ENCODE measurements at places on chromosomes 16 and 17.

- no peak for DNase-seq
Measured at GRCh38 chr17:48915459-48916282, 7.5 kb downstream of the UBE2Z start.

DNA sequence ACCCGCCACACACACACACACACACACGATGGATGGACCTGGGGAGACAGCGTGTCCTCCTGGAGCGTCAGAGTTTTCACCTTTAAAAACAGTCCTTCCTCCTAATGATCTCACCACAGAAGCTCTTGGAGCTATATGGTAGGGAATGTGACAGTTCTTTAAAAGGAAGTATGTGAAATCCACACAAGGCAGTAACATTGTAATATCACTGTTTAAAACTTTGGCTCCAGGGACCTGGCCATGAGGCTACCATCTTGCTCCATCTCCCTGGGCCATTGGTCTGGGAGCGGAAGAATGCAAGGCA lies 302.4 kb downstream of the SOX9 start:
- no peak for DNase-seq

DNA sequence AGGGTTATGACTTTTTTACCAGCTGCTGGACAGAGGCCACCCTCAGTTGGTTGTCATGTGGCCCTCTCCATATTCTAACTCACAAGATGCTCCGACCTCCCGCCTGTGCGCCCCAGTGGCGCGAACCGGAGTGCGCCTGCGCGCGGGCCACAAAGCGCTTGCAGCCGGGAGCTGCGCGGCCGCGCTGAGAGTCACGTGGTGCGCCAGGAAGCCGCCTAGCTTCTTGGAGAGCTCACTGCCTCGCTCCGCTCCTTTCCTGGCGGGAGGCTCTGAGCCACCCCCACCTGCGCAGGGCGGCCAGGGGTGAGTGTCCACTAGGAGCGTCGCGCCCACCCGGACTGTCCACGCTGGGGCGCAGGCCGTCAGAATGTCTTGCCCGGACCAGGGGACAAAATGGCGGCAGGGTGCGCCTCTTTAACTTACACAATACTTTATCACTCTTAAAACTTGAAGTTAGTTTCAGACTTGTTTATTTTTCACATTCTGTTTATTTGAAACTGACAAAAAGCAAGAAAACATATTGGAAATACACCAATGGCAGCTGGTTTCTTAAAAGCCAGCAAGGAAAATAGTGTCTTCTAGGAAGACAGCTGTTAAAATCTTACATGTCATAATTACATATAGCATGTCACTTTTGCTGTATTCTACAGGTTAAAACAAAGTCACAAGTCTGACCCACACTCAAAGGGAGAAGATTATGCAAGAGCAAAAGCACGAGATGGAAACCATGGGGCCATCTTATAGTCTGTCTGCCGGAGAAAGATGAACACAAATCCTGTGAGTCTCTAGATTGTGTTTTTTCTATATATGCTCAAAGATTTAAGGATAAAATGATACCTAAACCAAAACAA lies 357.9 kb downstream of the CNTNAP4 start:
- DNase-seq = no peak

DNA sequence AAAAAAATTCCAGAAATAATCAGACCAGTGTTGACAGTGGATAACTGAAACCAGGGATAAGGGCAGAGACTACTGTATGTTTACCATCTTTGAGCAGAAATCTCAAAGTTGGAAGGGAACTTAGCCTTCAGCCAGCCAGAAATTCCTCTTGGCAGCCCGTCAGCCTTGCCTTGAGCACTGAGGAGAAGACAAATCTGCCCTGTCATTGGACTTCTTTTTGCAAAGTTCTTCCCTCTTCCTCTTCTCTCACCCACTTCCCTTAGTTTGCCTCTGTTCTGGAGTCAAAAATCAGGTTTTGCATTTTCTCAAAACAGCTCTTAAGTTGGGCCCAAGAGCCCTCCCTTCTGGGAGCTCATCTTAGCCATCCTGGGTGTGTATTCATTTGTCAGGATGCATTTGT lies 6.2 kb downstream of the TUFM start:
- DNase-seq = no peak

DNA sequence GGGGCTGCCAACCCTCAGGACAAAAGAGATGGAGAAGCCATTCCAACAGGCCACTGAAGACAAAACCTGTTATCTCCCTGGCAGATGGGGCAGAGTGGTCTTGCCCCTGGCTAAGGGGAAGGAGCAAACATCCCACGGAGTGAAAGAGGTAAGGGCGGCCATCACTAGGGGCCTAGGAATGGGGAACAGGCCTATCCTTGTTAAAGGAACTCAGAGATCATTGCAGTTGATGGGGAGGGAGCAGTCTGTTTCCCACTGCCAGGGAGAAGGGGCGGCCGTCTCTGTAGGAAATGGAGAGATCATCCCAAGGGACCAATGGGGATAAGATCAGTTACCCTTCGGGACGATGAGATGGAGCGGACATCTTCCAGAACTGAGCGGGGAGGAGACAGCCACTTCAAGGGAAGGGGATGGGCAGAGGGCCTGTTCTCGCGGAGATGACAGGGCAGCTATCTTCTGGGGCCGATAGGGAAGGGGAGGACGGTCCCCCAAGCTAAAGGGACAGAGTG lies 581 bp upstream of the TMEM208 start:
- no peak for DNase-seq

GRCh38 chr16:63096857-63097256 lies 1060.6 kb upstream of the CDH8 start:
- no peak for DNase-seq

GRCh38 chr17:69540356-69540755 lies 125.9 kb downstream of the MAP2K6 start:
- DNase-seq = no peak

- no peak for DNase-seq
Measured at GRCh38 chr17:69064476-69064875, 3.7 kb upstream of the ABCA9 start.

- no peak for DNase-seq
Measured at GRCh38 chr17:74151551-74152315, 51.7 kb upstream of the RPL38 start.

- no peak for DNase-seq
Measured at GRCh38 chr16:66850115-66850815, 6.1 kb downstream of the CA7 start.

DNA sequence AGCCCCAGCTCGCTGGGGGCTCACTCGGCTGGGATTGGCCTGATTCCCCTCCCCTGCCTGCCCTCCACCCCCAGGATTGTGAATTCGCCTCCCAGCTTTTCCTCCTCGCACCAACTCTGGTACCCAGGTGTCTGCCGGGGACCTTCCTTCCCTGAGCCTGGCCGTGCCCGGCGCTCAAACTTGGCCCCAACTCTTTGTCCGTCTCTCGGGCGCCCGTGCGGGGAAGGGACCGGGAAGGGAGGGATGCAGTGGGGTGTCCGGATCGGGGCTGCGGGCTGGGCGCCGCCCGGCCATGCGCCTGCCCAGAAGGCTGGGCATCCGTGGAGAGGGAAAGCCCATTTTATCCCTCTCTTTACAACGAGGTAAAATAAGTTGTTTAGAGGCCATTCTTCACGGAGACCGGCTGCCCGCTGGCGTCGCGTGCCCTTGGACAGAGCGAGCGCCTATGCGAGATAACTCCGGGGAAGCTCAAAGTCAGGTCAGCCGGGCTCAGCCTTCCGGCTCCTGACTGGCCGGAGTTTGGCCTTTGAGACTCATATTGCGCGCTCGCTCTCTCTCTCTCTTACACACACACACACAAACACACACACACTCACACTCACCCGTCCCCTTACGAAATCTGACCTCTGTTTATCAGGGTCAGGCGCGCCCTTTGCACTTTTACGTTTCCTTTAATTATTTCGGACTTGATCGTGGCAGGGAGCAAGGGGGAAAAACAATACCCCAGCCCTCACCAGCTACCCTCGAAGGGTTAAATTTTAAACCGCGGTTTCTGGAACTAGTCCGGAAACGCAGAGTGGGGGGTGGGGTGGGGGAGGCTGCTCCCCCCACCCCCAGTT lies 774 bp upstream of the MAF start:
- DNase-seq = no peak

- DNase-seq = no peak
Measured at GRCh38 chr17:75260641-75261335, 618 bp downstream of the GGA3 start.

DNA sequence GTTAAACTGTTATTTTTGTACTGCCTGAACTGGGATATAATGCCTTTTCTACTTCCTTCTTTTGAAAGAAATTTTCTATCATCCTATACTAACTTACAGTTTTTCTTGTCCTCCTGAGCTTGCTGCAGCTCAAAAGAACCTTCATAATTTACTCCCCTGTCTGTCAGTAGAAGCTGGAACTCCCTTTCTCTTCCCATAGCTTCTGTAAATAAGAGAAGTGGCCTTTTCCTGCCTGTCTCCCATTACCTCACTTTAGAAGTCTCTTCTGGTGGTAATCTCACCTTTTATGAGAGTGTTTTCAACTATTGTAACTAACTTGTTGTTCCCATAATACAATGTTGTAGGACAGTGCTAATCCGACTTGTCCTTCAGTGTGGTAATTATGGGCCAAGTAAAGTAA lies 246.7 kb upstream of the TBX2 start:
- no peak for DNase-seq

- DNase-seq = no peak
Measured at GRCh38 chr17:44473367-44473766, 29.8 kb downstream of the GPATCH8 start.

DNA sequence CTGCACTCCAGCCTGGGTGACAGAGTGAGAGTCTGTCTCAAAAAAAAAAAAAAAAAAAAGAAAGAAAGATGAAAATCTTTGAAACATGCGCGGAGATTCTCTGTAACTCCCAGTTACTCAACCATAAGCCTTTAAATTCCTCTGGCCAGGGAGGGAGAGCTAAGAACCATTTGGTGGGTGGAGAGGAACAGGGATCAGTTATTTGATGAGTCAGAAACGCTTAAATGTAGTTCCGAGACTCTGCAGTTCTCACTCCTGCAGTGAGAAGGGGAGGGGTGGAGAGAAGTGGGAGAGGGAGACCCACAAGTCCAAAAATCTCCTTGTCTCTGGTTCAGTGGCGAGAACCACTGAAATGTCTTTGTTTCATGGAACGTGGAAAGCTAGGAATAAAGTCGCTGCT lies 266.7 kb downstream of the SOX9 start:
- DNase-seq = no peak

DNA sequence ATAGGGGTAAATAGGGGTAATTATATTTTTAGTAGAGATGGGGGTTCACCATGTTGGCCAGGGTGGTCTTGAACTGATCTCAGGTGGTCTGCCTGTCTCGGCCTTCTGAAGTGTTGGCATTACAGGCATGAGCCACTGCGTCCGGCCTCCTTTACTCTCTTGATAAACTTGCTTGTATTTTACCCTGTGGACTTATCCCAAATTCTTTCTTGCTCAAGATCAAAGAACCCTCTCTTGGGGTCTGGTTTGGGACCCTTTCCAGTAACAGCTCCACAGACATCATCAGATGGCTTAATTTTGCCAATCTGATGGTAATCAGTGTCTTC lies 5.6 kb upstream of the C1QTNF1 start:
- DNase-seq = no peak
